ENCODE measurements at places on chromosomes 12 and 14.

- no peak for DNase-seq
These were observed at the start of gene KLRC4 for GRCh38 chr12:10409392-10409791. KLRC4 (minus strand) TSS chr12:10409757; CDS start chr12:10409575, 182 bp downstream.

GRCh38 chr12:39435531-39435930 lies 7.4 kb downstream of the KIF21A start:
- DNase-seq = no peak

DNA sequence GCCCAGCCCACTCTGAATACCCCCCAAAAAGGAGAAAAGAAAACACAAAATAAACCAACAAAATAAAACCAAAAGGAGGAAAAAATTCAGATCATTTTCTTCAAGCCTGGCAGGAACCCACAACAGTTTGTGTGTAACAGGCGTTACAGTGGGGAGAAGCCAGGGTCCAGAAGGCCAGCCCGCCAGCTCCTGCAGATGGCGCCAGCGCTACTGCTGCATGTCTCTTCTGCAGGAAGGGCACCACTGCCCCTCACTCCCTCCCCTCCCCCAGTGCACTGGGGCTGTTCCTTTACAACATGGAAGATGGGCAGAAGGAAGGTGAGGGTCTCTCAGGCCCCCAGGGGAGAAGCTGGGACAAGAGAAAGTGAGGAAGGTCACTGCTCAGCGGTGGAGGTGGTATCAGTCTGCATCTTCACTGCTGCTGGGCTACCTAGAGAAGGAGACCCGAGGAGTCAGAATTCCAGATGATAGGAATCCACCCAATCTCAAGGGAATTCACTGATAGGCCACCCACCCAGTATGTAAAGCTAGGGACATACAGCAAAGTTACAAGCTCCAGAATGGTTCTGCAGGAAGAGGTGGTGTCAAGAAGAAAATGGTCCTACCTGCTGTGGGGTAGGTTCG lies 2.3 kb upstream of the NOP2 start:
- peak; percentile 31 for DNase-seq

DNA sequence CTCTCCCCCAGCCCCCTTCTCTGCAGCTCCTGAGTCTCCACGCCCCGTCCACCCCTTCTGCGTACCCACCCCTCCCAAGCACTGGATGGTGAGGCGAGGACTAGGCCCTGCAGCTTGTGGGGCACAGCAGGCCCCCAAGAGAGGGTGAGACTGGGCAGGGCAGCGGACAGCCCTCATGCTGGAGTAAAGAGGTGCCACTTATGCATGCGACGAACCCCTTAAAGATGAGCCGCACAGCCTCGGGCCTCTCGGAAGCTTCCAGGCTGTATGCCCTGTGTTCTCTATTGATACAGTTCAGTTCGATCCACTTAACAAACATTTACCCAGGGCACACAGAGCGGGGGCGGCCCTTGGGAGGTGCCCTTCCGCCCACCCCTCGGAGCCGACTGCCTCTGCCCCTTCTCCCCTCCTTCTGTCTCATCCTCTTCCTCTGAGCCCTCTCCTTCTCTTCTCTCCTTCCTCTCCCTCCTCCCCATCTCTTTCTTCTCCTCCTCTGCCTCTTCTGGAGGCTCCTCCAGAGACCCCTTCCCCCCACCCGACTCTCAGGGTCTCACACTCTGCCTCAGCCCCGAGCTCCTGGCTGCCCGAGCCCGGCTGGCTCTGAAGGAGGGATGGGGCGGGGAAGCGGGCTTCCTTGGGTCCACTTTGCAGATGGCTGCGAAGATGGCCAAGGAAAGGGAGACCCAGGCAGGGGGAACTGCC lies 32.7 kb upstream of the DLK1 start:
- no peak for DNase-seq

GRCh38 chr14:26855077-26855753 lies 257.4 kb upstream of the NOVA1 start:
- no peak for DNase-seq
